Right renal pelvis (tissue), 4 donors: ENCODE measurements at places on chromosomes 3 and 15. TPM values are rescaled to one million over a fixed set of nuclear protein-coding genes. Genes with fewer than 3 reads are reported as not detected.

DNA sequence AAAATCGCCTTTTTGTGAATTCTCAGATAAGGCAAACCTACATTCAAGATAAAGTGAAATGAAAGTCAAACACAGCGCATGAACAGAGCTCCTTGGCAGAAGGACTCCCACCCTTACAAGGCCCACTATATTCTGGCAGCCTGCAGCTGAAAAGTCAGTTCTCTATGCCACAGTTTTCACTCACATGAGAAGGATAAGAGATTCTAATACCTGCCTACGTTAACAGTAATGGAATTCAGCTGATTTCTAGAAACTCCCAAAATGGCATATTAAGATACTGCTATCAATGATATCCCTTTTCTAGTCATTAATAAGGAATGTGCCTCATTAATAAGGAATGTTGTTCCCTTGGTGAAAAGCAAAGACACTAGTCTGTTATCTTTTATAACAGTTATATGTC lies 27.0 kb downstream of the SLC30A4 start:
- DNase-seq, result no peak

DNA sequence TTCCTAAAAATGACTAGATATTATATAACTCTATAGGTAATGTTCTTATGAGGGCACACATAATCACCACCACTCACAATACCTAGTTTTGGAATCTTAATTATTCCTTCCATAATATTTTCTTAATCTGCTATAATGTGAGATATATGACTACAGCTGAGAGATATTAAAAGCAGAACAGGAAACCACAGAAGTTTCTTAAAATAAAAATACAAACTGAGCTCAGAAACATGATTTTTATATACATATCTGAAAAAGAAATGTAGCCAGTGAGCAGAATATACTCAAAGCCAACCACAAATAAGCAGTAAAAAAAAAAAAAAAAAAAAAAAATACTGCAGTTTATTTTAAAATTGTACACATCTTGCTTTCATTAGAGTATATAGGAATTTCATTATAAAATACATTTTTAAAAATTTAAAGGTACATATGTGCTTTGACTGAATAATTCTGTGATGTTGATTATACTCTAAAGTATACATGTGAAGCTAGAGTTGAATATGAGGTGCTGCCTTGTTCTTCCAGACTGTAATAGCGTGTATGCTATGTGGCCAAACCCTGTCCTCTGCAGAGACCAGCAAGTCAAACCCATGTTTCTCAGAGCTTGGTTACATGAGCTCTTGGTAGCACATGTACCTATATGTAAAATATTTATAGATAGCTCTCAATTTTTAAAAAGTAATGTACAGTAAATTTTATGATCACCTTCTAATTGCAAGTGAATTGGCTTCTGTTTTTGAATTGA lies 175.0 kb downstream of the UBE2E2 start:
- no peak for DNase-seq

DNA sequence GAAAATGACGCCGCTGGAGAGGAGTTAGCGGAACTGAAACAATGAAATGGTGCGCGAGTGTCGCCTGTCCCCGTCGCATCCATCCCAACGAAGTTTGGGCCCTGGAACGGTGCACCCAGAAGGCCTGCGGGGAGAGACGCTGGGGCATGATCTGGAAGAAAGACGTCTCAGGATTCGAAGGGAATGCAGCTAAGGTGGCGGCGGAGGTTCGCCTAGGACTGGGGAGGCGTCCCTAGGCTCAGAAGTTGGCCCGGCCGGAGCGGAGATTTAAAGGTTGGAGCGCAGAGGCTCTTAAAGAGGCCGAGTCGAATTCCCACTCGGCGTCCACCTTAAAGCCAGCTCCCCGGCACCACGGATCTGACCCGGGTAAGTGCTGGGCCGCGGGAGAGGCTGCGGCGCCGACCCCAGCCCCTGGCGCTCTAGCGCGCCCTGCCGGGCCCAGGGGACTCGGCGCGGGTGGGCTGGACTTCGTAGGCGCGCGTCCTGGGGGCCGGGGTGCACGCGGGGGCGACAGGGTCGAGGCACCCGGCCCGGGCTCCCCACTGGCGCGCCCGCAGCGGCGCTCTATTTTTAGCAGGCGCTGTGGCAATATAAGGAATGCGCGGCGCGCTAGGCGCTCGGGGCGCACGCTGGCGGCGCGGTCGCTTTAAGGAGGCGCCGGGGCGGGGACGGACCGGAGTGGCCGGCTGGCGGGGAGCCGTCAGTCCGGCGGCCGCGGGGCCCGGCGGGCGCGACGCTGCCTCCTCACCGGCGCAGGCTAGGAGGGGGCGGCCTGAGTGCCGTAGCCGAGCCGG lies at the start of gene MRAS:
Gene MRAS (plus strand): TSS at position 620 of the 794 bp plus-strand sequence. CDS start 24,305 bp downstream, outside the sequence.
- no peak for DNase-seq

C3orf70 gene
- polyA plus RNA-seq, result 8.8 TPM

DNA sequence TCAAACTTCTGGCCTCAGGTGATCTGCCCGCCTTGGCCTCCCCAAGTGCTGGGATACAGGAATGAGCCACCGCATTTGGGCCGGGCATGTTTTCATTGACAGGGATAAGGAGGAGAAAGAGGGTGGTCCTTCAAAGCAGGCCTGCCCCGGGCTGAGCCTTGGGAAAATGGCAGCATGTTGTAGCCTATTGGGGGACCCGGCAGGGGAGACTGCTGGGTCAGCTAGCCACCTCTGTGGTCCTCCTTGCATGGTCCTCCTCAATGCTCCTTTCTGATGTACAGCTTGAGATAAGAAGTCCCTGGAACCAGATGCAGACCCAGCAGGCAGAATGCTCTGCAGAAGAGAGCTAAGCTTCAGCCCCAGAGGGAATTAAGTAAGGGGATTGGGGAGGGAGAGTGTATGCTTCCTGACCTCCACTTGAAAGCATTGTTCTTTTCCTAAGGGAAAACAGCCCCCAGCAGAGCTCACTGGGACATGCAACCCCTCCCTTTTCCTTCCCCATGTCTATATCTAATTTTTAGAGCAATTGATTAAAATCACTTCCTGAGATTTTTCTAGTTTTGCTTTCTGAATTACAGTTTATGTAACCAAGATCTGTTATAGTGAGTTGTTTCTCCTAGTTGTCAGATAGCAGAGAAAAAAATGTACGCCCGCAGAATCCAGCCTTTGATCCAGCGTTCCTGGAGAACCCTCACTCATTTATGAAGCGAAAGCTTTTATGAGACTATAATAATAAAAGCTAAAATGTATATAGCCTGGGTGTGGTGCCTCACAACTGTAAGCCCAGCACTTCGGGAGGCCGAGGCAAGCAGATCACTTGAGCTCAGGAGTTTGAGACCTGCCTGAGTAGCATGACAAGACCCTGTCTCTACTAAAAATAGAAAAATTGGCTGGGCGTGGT lies 48.7 kb upstream of the VILL start:
- no peak for DNase-seq

DNA sequence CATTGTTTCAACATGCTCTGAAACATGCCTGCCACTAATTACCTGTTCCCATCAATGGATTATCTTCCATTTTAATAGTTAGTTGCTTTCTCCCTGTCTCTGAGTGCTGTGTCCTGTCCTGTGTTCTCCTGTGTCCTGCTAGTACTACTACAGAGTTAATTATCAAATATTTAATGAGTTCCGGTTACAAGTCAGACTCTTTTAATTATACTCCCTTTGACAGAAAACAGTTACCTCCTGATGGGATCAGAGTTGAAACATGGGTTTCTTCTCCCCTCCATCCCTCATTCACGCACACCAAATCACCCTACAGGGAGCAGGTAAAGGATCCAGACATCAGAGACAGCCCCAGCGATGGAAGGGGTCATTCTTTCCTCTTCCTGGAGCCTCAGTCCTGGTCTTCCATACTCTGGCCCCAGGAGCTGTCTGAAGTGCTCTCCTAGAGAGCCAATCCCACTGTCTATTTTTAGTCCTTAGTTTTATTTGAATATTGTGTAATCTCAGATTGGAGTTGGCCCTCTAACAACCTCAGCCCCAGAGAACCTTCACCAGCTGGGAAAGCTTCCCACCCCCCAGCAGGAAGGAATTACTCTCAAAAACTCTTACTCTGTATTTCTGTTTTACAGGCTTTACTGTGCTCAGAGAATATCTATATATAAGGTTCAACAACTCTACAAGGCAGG lies 137.0 kb upstream of the C2CD4B start:
- DNase-seq, result no peak

GRCh38 chr3:44099566-44100297 lies 142.0 kb upstream of the TOPAZ1 start:
- no peak for DNase-seq

GRCh38 chr15:78090422-78091063 lies 1.8 kb upstream of the SH2D7 start:
- no peak for DNase-seq

SLC22A14 gene
- 0.57 TPM for polyA plus RNA-seq

GRCh38 chr15:66961407-66961884 lies 104.0 kb upstream of the SMAD3 start:
- no peak for DNase-seq

DNA sequence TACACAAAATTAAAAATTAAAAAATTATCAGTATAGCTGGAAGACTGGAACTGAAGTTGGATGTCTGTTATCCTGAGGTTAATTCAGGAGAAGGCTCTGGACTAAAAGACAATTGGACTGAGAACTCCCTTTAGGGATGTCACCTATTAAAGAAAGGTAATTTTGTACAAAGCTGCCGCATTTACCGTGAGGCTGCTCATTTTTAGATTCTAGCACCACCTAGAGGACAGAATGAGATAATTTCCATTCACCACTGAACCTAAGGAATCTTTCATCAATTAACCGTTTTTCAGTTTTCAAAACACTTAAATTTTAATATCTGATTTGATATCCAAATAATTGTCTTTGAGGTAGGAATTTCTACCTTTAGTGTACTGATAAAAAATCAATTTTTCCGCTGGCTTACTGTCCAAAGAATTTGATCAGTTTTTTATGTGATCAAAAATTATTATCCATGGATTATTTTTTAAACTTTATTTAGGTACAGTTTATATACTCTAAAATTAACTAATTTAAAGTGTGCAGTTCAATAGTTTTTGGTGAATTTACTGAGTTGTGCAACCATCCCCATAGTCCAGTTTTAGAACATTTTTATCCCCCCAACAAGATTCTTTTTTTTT lies 106.7 kb upstream of the TNIK start:
- DNase-seq, result no peak

DGKG gene
- 0.51 TPM for polyA plus RNA-seq

- no peak for DNase-seq
These were observed 67.4 kb upstream of the LARS2 start for GRCh38 chr3:45320986-45321385.

GRCh38 chr15:89327113-89327512 lies 7.5 kb downstream of the POLG start:
- no peak for DNase-seq

DNA sequence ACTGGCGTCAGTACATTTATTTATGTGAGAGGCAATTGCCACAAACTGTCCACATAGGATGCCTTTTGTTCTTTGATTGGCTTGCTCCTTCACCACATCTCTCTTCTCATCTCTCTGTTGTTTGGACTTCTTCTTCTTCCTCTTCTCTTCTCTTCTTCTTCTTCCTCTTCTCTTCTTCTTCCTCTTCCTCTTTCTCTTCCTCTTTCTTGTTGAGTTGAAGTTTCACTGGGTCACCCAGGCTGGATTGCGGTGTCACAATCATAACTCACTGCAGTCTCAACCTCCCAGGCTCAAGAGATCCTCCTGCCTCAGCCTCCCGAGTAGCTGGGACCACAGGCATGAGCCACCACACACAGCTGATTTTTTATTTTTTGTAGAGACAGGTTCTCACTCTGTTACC lies 67.7 kb upstream of the GSK3B start:
- no peak for DNase-seq

GRCh38 chr3:84082726-84083125 lies 876.1 kb upstream of the CADM2 start:
- DNase-seq, result no peak

SLC51A gene
- 11.3 TPM for polyA plus RNA-seq

GPR15 gene
- polyA plus RNA-seq, result not detected

GRCh38 chr3:97949743-97950142 lies 22.5 kb downstream of the RIOX2 start:
- DNase-seq, result no peak

MORC1 gene
- polyA plus RNA-seq, result 0.79 TPM

DNA sequence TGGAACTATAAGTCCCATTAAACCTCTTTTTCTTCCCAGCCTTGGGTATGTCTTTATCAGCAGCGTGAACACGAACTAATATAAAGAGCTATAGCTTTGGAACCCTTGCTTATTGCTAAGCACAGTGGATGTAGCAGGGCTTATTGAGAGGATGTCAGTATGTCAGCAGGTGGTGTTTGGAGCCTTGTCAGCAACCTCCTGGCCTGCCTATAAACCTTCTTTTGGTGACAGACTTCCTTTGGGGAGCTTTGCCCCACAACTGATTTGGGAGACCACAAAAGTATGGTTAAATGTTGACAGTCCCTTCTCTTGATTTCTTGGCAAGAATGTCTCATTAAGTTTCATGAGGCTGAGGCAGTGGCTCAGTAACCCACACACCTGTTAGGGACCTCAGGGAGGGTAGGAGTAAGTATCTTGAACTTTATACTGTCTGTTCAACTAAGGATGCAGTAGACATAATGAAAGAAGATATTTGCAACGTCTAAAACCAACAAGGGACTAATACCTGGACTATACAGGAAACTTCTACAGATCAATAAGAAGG lies 14.8 kb downstream of the CCNDBP1 start:
- DNase-seq, result no peak

DNA sequence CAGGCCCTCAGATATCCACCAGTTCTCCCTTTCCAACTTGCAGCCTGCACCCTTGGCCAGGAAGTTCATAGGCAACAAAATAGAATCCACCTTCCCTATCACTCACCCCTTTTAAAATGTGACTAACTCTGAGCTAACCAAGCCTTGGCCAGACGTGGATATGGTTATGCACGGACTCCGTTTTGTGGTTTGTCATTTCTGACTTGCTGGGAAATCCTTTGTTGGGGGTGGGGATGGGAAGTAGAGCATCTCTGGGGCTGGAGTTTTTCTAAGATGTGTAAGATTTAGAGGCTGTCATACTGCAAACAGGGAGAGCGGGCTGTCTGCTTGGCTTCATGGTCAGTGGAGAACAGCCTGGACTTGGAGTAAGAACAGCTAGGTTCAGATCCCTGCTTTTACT lies 62.6 kb downstream of the SMAD3 start:
- no peak for DNase-seq

DNA sequence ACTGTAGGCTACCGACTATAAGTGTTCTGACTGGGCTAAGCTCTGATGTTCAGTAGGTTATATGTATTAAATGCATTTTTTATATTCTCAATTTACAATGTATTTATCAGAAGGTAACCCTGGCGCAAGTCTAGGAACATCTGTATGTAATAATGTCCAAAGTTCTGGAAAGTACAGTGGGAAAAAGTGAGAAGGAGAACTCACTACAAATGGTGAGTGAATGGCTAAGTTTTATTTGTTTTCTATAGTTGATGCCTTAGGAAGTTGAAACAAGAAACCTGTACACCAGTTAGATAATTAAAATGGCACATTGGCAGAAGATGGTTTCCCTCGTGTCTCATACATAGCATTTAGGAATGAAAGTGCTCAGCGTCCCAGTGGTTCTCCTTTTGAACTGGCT lies 333.4 kb upstream of the THRB start:
- no peak for DNase-seq

- no peak for DNase-seq
These were observed 50.6 kb downstream of the KBTBD8 start for GRCh38 chr3:67048715-67049074.

GOLGA6L9 gene
- polyA plus RNA-seq, result 5.4 TPM

ABI3BP gene
- polyA plus RNA-seq, result 23.9 TPM

- no peak for DNase-seq
These were observed 35.3 kb downstream of the PBRM1 start for GRCh38 chr3:52650439-52650838.
